Activated CD8-positive, alpha-beta memory T cell treated with anti-CD3 and anti-CD28 coated beads for 1 hour (primary cell): ENCODE measurements at places on chromosomes 3 and 15.

DNA sequence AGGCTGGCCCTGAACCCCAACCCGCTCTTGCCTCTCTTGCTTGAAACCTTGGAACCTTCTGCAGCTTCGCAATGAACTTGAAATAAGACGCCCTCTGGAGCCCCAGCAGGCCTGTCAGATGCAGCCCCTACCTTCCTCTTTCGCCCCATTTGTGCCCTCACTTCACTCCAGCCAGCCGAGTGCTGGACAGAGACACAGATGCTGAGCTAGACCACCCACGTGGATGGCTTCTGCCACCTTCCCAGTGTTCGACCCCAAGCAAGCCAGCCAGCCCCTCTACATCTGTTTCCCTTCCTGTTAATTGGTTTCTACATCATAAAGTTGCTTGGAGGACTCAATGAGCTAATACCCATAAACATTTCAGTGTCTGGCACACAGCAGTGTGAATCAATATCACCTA is 23.8 kb upstream of the SNRPA1 start:
- DNase-seq, result no peak

DNA sequence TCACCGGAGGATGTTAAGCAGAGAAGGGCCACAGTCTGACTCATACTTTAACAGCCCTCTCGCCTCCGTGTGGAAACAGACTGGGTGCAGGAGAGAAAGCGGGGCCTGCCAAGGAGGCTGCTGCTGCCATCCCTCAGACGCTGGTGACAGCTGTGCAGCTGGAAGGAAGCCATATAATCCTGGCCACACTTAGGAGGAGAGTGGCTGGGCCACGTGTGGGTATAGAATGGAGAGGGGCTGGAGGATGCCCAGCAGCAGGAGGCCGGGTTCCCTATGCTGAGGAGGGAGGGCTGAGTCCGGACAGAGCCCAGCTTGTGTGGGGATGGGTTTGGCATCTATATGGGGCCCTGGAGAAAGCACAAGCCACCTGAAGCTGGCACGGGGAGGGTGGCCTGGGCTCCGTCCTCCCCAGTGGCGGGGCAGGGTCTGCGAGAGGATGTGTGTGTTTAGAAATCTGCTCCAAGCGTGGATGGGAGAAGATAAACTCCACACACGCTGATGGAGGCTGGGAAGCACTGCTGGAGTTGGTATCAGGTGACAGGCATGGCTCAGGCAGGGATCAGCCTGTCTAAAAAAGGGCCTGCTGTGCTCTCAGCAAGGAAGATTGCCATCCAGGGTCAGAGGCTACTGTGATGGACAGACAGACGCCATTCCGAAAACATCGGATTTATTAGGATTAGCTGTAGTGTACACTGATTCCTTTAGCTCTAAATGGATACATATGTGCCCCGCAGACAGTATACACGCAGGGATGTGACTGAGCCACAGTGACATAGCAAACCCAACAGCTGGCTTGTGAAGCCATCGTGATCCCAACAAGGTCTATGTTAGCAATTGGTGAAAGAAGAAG is 15.9 kb downstream of the ABTB1 start:
- no peak for DNase-seq

DNA sequence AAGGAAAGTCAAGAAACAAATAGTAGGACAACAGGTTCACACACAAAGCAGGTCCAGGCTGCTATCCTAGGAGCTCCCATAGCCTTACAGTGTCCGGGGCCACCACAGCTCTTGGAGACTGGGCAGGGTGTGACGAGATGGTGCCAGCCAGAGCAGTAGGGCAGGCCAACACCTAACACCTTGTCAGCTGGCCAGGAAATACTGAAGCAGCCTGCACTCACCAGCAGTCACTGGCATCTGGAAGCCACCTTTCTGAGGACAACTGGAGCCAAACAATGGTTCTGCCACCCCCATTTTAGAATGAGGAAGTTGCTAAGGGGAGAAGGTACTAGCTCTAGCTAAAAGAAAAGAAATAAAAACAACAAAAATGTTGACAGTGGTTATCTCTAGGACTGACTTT is 47.2 kb downstream of the CCDC12 start:
- DNase-seq, result no peak

DNA sequence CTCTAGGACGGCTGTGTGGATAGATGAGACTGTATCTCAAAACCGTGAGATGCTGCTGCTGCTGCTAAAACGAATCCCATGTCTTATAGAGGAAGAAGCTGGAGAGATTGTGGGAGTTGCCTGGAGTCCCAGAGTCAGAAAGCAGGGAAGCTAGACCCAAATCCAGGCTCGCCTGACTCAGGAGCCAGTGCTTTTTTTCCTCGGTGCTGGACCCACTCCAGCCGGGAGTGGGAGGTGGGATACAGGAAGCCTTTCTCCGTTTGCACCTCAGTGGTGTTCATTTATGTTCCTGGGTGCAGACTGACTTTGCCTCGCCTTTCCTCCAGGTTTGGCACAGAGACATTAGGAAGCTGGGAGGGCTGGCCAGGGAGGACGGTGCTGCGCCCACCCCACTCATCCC is 150.9 kb upstream of the LINGO1 start:
- DNase-seq, result no peak

DNA sequence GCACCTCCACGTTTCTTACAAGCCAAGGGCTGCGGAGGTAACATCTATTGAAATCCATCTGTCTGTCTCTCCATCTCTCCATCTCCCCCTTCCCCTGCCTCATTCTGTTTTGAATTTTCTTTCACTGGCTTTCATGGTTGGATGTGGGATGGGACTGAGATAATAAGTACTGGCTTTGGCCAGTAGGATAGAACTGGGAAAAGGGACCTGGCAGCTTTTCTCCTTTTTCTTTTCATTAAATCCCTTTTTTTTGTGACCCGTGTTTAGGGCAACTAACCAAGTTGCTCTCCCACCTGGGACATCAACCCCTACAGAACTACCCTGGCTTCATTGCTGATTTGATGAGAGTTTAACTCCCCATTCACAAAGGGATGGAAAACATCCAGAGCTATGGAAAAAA is 66.8 kb upstream of the ADAMTSL3 start:
- DNase-seq, result no peak

GRCh38 chr15:40415226-40415625 is 9.6 kb downstream of the IVD start:
- no peak for DNase-seq

- DNase-seq, result peak; percentile 56
These were observed 4.6 kb downstream of the BCL6 start for GRCh38 chr3:187740421-187741399.

- DNase-seq, result no peak
These were observed 9.4 kb downstream of the FILIP1L start for GRCh38 chr3:100104817-100105413.

GRCh38 chr3:73687106-73688004 is 62.6 kb upstream of the PDZRN3 start:
- no peak for DNase-seq

- no peak for DNase-seq
These were observed 63.1 kb downstream of the EDEM1 start for GRCh38 chr3:5250467-5251195.

DNA sequence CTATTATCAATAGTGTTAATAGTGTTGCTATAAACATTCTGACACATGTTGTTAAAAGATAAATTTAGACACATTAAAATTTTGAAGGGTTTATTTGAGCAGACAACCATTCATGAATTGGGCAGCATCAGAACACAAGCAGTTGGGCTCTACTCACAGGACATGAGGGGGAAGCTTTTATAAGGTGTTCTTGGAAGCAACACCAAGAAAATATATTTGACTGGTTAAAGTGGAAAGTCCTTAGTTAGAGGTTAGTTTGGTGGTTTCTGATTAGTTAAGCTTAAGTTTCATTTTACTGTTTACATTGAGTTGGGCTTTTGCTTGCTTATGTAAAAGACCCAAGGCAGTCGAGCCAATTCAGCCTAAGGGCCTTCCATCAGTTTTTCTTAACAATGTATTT is 220.7 kb downstream of the CD47 start:
- no peak for DNase-seq

DNA sequence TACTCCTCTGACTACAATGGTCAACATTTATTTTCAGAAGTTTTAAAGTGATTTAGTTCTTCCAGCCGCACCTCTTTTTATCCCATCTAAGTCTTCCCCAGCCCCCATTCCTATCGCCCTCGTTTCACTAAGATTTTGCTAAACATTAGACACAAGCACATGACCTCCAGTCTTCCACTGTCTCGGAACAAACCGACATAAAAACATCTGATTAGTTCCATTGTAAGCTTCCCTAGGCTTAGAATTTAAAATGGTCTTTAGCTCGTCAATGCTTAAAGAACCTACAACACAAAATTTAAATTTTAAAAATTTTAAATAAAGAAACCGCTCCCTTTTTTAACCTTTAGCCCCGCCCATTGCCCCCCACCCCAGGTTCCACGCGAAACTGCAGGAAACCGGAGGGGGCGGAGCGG is 284 bp upstream of the TSC22D2 start:
- peak; percentile 97 for DNase-seq

DNA sequence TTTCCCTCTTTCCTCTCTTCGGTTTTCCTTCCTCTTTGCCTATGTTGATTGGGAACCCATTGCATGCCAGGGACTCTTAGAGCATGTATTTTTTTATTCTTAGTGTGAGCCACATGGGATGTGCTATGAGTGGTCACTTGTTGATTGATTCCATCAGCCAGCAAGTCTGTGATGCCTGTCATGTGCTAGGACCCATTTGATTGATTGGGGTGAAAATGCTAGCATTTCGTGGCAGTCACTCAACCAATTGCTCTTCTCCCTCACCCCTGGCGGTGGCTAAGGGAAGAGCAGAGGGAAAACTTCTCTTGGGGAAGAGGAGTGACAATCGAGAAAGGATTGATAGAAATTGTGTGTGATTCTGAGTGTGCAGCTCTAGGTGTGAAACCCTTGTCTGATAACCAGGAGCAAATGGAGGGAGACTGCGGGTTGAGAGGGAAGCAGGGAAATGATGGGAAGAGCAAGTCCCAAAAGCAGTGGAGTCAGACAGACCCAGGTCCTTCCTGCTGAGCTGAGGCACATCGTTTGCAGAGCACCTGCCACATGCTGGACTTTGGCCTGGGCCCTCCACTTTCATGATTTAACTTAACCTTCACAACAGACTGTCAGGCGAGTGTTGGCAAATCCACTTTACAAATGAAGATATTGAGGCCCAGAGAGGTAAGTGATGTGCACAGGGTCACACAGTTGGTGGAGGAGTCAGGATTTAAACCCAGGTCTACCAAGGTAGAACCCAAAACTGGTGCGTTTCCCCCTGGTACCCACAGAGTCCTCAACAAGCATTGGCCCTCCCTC is 40.0 kb downstream of the SLC6A11 start:
- no peak for DNase-seq

DNA sequence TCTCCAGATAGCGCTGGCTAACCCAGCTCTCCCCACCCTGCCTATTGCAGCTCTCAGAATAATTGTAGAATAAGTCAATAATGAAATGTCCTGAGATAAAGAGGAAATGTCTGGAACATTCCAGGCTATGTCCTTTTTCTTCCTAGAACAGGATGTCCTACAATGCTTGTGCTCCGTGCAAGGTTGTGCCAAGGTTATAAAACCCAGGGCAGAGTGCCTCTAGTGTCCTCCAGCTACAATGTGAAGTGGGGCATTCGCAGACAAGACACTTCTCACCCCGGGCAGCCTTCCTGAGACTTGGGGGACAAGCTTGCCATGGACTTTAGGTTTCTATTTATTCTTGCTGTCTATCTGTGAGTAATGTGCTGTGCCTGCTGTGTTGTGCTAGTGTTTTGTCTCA is 900.6 kb downstream of the TUSC7 start:
- no peak for DNase-seq

- no peak for DNase-seq
These were observed 56.4 kb upstream of the TLE3 start for GRCh38 chr15:70153921-70154717.

- no peak for DNase-seq
These were observed 283.8 kb upstream of the ADAMTS9 start for GRCh38 chr3:64971602-64972001.

- DNase-seq, result no peak
These were observed 148.8 kb upstream of the NUDT16 start for GRCh38 chr3:131232711-131233267.

DNA sequence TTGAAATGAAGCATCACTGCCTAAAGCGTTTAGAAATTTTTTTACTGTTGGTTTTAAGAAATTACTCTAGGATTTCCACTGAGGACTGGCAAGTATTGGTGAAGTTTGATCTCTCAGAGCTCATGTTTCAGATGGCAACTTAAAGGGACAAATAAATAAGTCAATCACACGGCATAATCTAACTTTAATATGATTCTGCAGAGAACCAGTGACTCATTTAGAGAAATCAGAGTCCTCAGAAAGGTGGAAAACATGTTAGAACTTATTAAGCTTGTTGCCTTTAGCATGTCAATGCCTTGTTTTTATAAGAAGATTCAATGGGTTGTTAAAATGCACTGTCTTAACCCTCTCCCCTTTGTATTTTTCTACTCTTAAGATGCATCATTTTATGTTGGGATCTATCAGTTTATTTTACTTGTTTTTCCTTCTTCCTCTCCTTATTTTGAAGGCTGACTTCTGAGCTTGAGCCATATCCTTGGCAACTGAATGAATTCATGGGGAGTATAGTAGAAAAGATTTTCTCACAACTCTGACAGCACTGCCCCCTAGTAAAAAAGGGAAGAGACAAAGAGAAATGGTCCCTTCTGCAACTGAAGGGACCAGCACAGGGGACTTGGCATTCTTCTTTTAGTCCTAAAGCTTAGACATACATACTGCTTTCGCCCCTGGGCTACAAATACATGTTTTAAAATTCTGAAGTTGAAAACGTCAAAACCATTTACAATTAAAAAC is 431.2 kb downstream of the LPP start:
- no peak for DNase-seq

- no peak for DNase-seq
These were observed 256.5 kb upstream of the NECTIN3 start for GRCh38 chr3:110815008-110815583.

GRCh38 chr3:54836871-54837270 is 91.0 kb downstream of the LRTM1 start:
- no peak for DNase-seq

GRCh38 chr3:48064292-48064829 is 48.1 kb upstream of the MAP4 start:
- no peak for DNase-seq

DNA sequence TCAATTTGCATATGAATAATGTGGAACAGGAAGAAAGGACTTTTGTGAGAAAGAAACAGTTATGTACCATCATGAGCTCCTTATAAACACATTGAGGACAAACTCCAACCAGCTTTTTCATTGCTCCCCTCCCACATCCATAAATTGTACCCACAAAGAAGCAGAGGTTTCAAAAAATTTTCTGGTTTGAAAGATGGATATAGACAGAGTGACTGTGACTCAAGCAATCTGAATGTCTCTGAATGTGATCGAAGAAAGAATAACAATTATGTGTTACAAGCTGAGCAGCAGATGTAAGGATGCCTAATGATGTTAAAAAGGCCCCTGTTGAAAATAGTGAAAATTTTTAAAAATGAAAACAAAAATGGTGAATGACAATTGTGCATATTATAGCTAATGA is 127.4 kb downstream of the TFG start:
- no peak for DNase-seq
